ENCODE measurements at places on chromosomes 1 and 21.

DNA sequence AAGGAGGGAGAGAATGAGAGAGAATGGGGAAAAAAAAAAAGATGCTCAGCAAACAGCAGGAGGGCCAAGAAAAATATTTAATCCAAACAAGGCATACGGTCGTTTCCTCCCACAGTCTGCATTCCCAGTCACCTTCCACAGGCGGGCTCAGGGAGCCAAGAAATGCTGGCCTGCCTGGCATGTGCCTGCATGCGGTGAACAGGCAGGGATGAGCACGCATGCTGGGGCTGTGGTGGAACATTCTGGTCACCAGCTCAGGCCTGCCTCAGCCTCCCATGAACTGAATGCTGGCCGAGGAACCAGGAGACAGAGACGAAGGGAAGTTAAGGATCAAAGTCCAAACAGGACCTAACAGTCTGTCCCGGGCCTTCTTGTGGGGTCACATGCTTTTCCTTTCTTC, 335.3 kb downstream of the ASTN1 start:
- DNase-seq: no peak

- no peak for DNase-seq
Measured at GRCh38 chr21:35974775-35975174, 85.6 kb downstream of the SETD4 start.

GRCh38 chr1:30734580-30734979, 11.2 kb upstream of the MATN1 start:
- DNase-seq: no peak

- DNase-seq: peak; percentile 71
Measured at GRCh38 chr1:89198491-89199072, at the start of gene GBP4. TSS of gene GBP4 (minus strand) at chr1:89198942. CDS start at chr1:89198834, 108 bp downstream.

All from activated CD8-positive, alpha-beta memory T cell treated with anti-CD3 and anti-CD28 coated beads, Interleukin-2, amount 50 U/mL, for 48 hours (primary cell).